ENCODE measurements at places on chromosomes 12 and 14.

DNA sequence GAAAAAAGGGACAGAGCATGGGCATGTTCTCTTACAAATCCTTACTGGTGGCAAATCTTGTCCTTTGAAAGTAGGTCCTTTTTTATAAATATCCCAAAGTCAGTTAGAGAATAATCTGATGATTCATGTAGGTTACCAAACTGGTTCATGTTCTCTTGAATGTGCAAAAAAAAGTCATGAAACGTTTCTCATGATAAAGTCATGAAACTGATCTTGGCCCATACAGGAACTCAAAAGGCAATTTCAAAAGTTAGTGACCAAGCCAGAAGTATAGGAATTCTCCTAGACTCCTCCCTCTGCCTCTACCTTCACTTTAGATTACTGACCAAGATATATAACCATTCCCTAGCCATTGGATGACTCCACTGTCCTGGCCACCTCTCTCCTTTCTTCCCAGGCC lies 27.3 kb upstream of the SPTSSA start:
- no peak overlapping the region for H3K4me3 ChIP-seq
- H3K27ac ChIP-seq = no peak overlapping the region
- H3K36me3 ChIP-seq = no peaks in the 10 kb centered on the region

- no peak overlapping the region for H3K27ac ChIP-seq
- H3K27me3 ChIP-seq = no peaks in the 10 kb centered on the region
- DNase-seq = peak; percentile 36
- H3K4me3 ChIP-seq = peak overlapping the region; percentile 57
- no peaks in the 10 kb centered on the region for H3K36me3 ChIP-seq
Measured at GRCh38 chr12:55745361-55746173, 2.6 kb downstream of the GDF11 start.

DNA sequence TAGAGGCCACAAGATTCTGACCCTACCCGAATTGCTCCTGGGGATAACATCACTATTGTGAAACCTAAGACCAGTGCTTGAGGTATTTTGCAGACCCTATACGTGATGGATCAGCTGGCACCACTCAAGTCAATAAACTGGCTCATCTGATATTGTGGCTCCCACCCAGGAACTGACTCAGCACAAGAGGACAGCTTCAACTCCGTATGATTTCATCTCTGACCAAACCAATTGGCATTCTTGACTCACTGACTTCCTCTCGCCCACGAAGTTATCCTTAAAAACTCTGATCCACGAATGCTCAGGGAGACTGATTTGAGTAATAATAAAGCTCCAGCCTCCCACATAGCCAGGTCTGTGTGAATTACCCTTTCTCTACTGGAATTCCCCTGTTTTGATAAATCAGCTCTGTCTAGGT lies 1036.1 kb upstream of the TMEM132C start:
- no peak for DNase-seq
- H3K27me3 ChIP-seq = no peaks in the 10 kb centered on the region

DNA sequence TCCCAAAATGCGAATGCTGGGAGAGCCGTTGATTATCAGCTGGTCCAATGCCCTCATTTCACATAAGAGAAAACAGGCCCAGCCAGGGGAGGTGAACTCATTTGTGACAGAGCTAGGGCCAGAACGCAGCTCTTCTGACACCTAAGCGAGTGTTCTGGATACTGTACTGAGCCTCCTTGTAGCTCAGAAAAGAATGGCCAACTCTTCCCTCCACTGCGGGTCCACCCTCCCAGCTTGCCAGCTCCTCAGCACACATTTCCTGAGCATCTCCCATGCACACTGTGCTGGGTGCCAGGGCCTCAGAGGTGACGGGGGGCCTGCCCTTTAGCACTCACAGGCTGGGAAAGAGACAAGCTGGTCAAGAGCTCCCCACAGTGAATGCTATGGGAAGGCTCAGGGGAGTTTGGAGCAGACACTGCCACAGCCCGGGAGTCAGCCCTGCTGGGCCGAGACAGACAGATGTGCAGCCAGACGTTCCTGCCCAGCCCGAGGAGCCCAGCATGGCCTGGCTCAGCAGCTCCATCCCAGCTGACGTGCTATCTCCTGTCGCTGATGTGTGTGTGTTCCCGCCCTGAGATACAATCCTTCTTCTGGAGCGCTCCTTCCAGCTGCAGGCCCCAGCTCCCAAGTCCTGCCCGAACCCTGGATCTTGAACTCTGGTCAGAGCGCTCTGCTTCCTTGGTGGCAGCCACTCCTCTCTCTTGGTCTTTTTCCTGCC lies 3.5 kb downstream of the CMTM5 start:
- H3K4me3 ChIP-seq = no peak overlapping the region
- H3K36me3 ChIP-seq = no peaks in the 10 kb centered on the region
- no peak for DNase-seq
- peaks cover 26% of the 10 kb centered on the region for H3K27me3 ChIP-seq
- H3K27ac ChIP-seq = no peak overlapping the region

DNA sequence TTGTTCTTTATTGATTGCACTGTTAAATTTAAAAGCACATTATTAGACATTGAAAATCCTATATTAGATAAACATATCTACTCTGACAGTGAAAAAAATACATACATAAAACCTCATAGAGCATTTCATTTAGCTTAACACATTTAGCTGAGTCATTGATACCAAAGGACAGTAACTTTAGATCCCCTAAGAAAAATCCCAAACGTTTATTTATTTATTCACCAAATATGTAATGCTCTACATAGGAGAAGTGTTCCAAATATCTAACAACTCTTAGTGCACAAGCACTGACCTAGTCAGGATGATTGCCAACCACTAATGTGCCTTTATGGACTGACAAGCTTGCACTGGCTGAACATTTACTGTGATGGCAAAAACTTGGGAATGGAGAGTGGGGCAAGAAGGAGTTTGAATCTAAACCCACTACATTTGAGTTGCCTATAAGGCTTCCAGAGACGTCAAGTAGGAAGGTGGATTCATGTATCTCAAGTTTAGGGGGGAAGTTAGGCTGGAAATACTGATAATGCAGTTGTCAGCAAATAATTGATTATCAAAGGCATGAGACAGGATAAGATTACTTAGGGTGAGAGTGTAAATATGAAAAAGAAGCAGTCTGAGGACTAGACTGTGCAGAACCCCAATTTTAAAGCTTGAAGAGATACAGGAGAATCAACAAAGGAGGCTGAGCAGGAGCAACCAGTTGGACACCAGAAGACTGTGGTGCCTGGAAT lies 156.4 kb downstream of the PLCZ1 start:
- no peak overlapping the region for H3K27ac ChIP-seq
- no peaks in the 10 kb centered on the region for H3K4me1 ChIP-seq
- H3K4me3 ChIP-seq = no peak overlapping the region

DNA sequence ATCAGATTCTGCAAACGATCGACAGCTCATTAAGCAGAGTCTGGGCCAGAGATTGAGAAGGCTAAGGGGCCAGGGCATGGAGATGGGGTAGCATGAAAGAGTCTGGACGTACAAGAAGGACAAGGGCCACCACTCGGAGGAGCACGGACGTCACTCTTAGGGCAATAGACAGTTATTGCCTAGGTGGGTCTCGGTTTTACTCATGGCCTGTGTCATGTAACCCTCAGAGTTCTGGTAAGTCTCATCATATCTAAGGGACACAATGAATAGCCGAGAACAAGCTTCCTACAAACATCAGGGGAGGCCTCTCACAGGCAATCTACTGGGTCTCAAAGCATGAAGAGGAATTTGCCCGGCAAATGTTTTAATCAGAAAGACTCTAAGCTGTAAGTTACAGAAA lies 30.4 kb upstream of the ITPK1 start:
- no peaks in the 10 kb centered on the region for H3K36me3 ChIP-seq
- no peak for DNase-seq
- no peak overlapping the region for H3K27ac ChIP-seq
- peaks cover 69% of the 10 kb centered on the region for H3K4me1 ChIP-seq

GRCh38 chr12:68367116-68367515 lies 35.0 kb upstream of the MDM1 start:
- no peaks in the 10 kb centered on the region for H3K36me3 ChIP-seq
- no peak for DNase-seq
- no peaks in the 10 kb centered on the region for H3K27me3 ChIP-seq
- H3K4me3 ChIP-seq = no peak overlapping the region

DNA sequence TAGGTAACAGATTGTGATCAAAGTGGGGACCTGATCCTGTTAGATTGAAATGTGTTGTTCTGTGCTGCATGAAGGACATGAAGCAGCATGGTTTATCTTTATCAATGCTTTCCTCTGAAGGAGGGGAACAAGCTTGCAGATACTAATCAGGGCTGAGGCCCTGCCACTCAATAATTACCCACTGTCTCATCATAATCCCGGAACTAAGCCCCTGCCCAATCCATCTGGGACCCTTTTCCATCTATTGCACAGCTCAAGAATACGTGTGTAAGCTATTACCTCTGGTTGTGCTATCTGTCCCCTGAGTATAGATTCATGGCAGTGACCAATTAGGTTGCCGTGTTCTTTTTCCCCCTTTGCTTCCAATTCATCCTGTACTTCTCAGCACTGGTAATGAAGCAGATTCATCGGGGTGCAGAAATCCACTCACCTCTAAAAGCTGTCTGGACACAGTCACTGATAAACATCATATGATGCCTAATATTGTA lies 67.8 kb downstream of the OTX2 start:
- H3K36me3 ChIP-seq = no peaks in the 10 kb centered on the region
- H3K4me1 ChIP-seq = peaks cover 5% of the 10 kb centered on the region
- H3K4me3 ChIP-seq = no peak overlapping the region
- DNase-seq = no peak

DNA sequence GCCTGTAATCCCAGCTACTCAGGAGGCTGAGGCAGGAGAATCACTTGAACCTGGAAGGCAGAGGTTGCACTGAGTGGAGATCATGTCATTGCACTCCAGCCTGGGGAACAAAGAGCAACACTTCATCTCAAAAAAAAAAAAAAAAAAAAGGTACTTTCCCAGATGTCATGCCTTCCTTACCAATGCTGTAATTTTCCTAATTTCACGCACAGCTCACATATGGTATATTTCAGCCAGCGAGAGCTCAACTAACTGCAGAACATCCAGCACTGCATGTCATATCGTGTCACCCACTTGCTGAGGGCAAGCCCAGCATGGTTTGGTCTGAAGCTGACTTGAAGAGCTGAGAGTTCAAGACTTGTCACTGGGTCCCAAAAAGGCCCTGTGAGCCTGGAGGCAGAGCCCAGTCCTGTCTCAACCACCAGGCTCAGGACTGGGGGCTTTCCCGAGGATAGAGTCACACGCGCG lies 29.0 kb downstream of the NFKBIA start:
- no peak overlapping the region for H3K27ac ChIP-seq
- H3K36me3 ChIP-seq = no peaks in the 10 kb centered on the region
- H3K4me1 ChIP-seq = peaks cover 48% of the 10 kb centered on the region
- H3K27me3 ChIP-seq = no peaks in the 10 kb centered on the region

- no peak for DNase-seq
- no peak overlapping the region for H3K4me3 ChIP-seq
- no peaks in the 10 kb centered on the region for H3K36me3 ChIP-seq
- no peaks in the 10 kb centered on the region for H3K4me1 ChIP-seq
- H3K27ac ChIP-seq = no peak overlapping the region
Measured at GRCh38 chr14:88941414-88941813, 117.0 kb downstream of the TTC8 start.

- H3K27me3 ChIP-seq = no peaks in the 10 kb centered on the region
- peak overlapping the region; percentile 92 for H3K4me3 ChIP-seq
- peaks cover 69% of the 10 kb centered on the region for H3K4me1 ChIP-seq
- H3K36me3 ChIP-seq = peaks cover 12% of the 10 kb centered on the region
Measured at GRCh38 chr12:93466625-93467350, 526 bp upstream of the MRPL42 start.

- no peaks in the 10 kb centered on the region for H3K36me3 ChIP-seq
- H3K4me1 ChIP-seq = peaks cover 24% of the 10 kb centered on the region
- H3K4me3 ChIP-seq = peak overlapping the region; percentile 77
- DNase-seq = no peak
- H3K27ac ChIP-seq = no peak overlapping the region
- no peaks in the 10 kb centered on the region for H3K27me3 ChIP-seq
Measured at GRCh38 chr12:76879710-76880518, 1.1 kb upstream of the CSRP2 start.

GRCh38 chr12:78951803-78952551 lies 87.4 kb downstream of the SYT1 start:
- H3K4me3 ChIP-seq = no peak overlapping the region
- H3K27me3 ChIP-seq = no peaks in the 10 kb centered on the region
- no peak overlapping the region for H3K27ac ChIP-seq
- no peaks in the 10 kb centered on the region for H3K36me3 ChIP-seq

- no peak overlapping the region for H3K4me3 ChIP-seq
- H3K36me3 ChIP-seq = no peaks in the 10 kb centered on the region
- DNase-seq = no peak
- H3K27me3 ChIP-seq = peaks cover 26% of the 10 kb centered on the region
- H3K4me1 ChIP-seq = no peaks in the 10 kb centered on the region
Measured at GRCh38 chr12:131363393-131363792, 347.5 kb upstream of the SFSWAP start.

DNA sequence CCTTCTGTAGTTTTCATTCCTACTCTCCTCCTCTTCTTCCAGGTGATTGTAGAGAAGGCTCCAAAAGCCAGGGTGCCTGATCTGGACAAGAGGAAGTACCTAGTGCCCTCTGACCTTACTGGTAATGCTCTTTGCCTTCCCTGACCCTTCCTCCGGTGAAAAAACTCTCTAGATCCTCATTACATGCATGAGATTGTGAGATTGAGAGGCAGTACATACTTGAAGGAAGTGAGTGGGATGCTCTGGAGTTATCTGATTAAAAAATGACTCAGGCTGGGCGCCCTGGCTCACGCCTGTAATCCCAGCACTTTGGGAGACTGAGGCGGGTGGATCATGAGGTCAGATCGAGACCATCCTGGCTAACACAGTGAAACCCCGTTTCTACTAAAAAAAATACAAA lies 5.3 kb downstream of the GABARAPL1 start:
- no peak for DNase-seq
- peaks cover 21% of the 10 kb centered on the region for H3K36me3 ChIP-seq
- H3K27me3 ChIP-seq = no peaks in the 10 kb centered on the region

DNA sequence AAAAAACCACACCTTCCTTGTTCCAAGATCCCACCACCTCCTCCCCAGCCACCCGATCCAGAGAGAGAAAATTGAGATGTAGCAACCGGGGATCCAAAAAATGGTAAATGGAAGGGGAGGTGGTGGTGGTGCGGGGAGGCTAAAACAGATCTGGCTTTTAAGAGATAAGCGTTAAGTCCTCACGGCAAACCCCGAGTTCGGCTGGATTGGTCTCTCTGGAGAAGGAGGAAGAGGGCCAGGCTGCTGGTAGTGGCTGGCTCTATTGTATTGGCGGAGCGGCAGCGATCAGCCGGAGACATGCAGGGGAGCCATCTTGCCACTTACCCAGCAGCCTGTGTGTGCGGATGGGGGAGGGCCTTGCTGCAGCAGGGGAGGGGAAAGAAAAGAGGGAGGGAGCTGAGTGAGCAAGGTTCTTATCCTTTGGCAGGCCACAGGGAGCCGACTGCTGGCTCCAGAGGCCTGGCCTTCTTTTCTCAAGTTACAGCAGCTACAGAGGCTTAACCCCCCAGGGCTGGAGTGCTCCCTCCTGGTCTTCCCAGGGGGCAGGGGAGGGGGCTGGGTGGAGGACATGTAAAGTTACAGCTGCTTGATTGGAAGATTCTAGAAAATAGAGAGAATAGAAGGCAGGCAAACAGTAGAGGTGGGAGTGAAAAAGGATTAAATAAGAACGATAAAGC lies 14.1 kb upstream of the CDH24 start:
- peak; percentile 94 for DNase-seq
- H3K27me3 ChIP-seq = no peaks in the 10 kb centered on the region

- H3K27me3 ChIP-seq = no peaks in the 10 kb centered on the region
- H3K27ac ChIP-seq = no peak overlapping the region
- H3K4me3 ChIP-seq = no peak overlapping the region
- DNase-seq = no peak
- no peaks in the 10 kb centered on the region for H3K36me3 ChIP-seq
Measured at GRCh38 chr12:91098461-91098860, 12.8 kb downstream of the LUM start.
